Astrocyte (in vitro differentiated cells and primary cell): ENCODE measurements at places on chromosomes 7 and 10.
A peak's percentile ranks its signal among the peaks of the same experiment; 100 is the strongest.

DNA sequence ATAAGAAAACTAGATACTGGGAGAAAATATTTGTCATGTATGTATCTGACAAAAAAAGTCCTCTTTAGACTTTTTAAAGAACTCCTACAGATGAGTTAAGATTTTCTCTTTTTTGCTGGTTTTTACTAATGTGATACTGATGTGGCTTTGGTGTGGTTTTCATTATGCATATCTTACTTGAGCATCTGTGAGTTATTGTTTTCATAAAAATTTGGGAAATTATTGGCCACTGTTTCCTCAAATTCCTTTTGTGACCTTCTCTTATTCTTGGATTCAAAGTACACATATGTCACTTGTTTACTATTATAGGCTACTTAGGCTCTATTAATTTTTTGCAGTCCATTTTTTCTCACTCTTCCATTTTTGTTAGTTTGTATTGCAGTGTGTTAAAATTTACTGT, 89.0 kb downstream of the PPP1R9A start:
- no peak overlapping the region for H3K4me3 ChIP-seq
- H3K27me3 ChIP-seq, result no peaks in the 10 kb centered on the region
- H3K36me3 ChIP-seq, result no peaks in the 10 kb centered on the region
- no peak for DNase-seq
- H3K27ac ChIP-seq, result no peak overlapping the region

- no peak overlapping the region for H3K27ac ChIP-seq
- H3K4me3 ChIP-seq, result no peak overlapping the region
- no peaks in the 10 kb centered on the region for H3K36me3 ChIP-seq
- no peak for DNase-seq
- H3K4me1 ChIP-seq, result no peaks in the 10 kb centered on the region
These were observed 51.3 kb upstream of the LRGUK start for GRCh38 chr7:134075799-134076198.

DNA sequence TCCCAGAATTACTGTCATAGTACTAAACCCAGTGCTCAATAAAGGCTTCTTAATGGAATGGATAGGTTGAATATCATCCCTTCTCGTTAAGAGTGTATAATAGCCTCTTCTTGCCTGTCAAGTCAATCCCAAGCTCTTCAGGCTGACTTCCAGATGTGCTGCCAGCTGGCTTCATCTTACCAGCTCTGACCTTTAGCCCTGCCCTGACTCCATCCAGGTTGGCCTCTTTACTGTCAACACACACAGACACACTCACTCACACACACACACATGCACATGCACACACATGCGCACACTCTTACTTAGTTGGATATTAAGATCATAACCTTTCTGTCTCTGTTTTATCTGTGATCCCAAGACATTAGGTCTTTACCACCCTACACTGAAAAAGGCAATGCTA, 49.1 kb downstream of the ASB4 start:
- peaks cover 9% of the 10 kb centered on the region for H3K27me3 ChIP-seq
- no peak for DNase-seq
- no peaks in the 10 kb centered on the region for H3K36me3 ChIP-seq
- H3K4me1 ChIP-seq, result no peaks in the 10 kb centered on the region

DNA sequence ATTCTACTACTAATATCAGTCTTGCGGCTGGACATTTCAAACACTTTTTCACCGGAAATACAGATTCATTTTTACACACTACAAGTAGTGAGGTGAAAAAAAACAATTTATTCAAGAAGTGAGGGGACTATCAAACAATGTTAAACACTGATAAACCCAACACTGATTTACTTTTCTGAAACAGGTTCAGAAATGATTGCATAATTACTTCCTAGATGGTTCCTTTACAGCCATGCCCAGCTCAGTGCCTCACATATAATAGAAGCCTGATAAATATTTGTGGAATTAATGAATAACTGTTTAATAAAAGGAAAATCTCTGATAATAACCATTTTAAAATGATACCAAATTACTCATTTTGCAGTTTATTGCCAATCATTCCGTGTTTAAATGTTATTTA, 34.6 kb downstream of the FRA10AC1 start:
- no peak overlapping the region for H3K4me3 ChIP-seq
- no peak overlapping the region for H3K27ac ChIP-seq
- no peak for DNase-seq

DNA sequence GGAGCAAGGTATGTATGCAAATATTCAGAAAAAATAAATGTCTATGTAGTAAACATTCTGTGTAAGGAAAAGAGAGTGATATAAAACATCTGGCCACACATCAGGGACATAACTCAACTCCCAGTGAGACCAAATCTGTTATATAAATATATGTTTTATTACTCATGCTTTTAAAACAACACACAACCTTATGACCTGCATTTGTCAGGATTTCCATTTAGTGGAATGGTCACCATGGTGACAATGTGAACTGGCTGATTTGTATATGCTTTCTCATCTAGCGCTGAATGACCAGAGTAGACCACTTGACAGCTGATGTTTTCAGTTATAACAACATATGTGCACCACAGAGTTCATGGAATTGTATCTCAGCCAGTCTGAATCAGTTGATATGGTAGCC, 551.7 kb downstream of the HTR7 start:
- no peaks in the 10 kb centered on the region for H3K27me3 ChIP-seq
- peak overlapping the region; percentile 67 for H3K27ac ChIP-seq
- no peaks in the 10 kb centered on the region for H3K36me3 ChIP-seq
- DNase-seq, result peak; percentile 96

GRCh38 chr7:101687791-101688182, 58.7 kb upstream of the MYL10 start:
- no peaks in the 10 kb centered on the region for H3K36me3 ChIP-seq
- no peak overlapping the region for H3K27ac ChIP-seq
- no peaks in the 10 kb centered on the region for H3K4me1 ChIP-seq

- no peak overlapping the region for H3K4me3 ChIP-seq
- peak; percentile 84 for DNase-seq
- no peak overlapping the region for H3K27ac ChIP-seq
These were observed 30.7 kb upstream of the STOX1 start for GRCh38 chr10:68796605-68797004.

- H3K4me3 ChIP-seq, result no peak overlapping the region
- no peaks in the 10 kb centered on the region for H3K36me3 ChIP-seq
- H3K27ac ChIP-seq, result no peak overlapping the region
- H3K27me3 ChIP-seq, result no peaks in the 10 kb centered on the region
- no peak for DNase-seq
- H3K4me1 ChIP-seq, result peaks cover 4% of the 10 kb centered on the region
These were observed 2.5 kb upstream of the HNRNPF start for GRCh38 chr10:43411536-43411935.

GRCh38 chr7:24971333-24972165, 8.4 kb downstream of the OSBPL3 start:
- H3K36me3 ChIP-seq, result no peaks in the 10 kb centered on the region
- no peaks in the 10 kb centered on the region for H3K27me3 ChIP-seq
- peak; percentile 97 for DNase-seq
- peaks cover 41% of the 10 kb centered on the region for H3K4me1 ChIP-seq
- H3K4me3 ChIP-seq, result no peak overlapping the region

DNA sequence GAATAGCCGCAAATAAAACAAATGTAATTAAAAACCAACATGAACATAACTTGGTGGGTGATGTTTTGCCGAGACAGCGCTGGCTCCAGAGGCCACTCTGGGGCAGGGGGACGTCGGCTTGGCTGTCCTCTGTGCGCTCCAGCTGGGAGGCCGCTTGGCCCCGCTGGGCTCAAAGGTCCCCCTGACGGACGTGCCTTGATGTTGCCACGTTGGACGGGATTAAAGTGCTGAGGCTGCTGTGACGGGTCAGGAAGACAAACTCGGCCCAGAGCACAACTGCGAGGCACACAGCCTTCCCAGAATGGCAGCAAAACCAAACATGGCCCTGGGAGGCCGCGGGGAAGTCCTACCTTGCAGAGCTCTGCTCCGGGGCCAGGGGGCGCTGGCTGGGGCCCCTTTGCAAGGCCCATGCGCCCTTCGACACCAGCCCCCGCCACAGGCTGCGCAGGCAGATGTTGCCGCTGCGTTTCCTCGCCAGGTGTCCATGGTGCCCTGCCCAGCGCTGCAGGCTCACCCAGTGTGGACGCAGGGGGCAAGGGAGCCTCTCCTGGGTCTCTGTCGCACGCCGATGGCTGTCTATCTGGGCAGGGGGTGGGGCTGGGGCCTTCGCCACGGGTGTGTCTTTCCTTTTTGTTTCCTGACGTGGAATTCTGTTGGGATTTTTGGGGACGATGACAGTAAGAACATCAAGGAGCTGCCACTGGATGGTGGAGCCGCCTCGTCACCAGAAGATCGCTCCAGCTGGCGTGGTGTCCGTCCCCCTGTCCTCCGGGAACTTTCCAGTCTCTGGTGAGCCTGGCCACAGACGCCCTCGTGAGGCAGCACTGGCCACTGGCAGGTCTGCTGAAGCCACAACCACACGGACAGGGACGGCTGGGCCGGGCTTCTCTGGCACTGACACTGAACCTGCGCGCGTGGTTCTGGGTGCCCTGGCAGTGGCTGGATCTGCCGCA, 99.6 kb upstream of the DIP2C start:
- H3K4me1 ChIP-seq, result peaks cover 28% of the 10 kb centered on the region
- peak overlapping the region; percentile 74 for H3K27ac ChIP-seq
- DNase-seq, result peak; percentile 63
- H3K27me3 ChIP-seq, result no peaks in the 10 kb centered on the region

GRCh38 chr7:98203964-98204605, 7.2 kb upstream of the BHLHA15 start:
- H3K36me3 ChIP-seq, result no peaks in the 10 kb centered on the region
- H3K27me3 ChIP-seq, result no peaks in the 10 kb centered on the region
- H3K27ac ChIP-seq, result no peak overlapping the region

DNA sequence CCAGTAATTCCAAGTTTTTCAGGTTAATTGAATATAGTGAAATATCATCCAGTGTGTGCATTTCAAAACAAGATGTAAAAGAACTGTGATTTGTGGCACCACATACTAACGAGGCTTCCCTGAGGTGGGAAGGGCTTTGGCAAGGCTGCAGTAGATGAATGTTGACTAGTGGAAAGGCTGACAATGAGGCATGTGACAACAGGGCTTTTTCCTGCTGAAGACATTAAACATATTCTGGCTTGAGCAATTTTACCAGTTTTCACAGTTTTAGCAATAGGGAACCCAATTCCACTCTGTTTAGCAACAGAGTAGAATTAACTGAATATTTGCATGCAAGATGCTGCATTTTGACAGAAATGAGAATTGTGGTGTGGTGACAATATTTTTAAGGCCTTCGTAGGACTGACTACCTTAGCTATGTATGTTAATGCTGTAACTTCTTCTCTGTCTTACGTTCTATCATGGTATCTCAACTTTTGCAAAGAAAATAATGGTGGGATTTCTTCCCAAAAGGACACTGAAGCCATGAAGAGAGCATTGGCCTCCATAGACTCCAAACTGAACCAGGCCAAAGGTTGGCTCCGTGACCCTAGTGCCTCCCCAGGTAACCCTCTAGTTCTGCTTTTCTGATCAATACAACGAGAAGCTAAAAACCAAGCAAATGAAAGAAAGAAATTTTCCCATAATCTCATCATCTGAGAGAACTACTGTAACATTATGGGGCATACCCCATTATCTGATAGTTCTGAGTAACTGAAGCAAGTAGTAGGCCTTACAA, 68.5 kb downstream of the AP3M1 start:
- peaks cover 38% of the 10 kb centered on the region for H3K36me3 ChIP-seq
- H3K4me3 ChIP-seq, result no peak overlapping the region
- H3K4me1 ChIP-seq, result peaks cover 37% of the 10 kb centered on the region
- no peak overlapping the region for H3K27ac ChIP-seq
- DNase-seq, result no peak
- H3K27me3 ChIP-seq, result no peaks in the 10 kb centered on the region

DNA sequence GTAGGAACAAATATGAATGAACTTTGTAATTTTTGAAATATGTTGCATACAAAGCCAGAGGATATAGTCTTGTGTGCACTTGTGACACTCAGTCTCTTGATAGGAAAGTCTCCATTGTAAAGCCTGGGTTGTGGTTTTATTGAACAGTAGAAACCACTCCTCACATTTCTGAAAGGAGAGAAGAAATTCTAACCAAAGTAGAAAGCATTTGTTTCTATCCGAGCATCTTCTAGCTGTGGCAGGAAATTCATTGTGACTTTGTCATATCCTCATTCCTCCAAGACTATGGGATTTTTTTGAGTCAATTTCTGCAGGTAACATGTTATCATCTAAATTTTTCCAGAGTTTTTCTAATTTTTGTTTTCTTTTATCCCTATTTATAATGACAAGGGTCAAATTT, 55.5 kb upstream of the NCF1 start:
- H3K36me3 ChIP-seq, result peaks cover 64% of the 10 kb centered on the region
- peak; percentile 4 for DNase-seq
- peaks cover 6% of the 10 kb centered on the region for H3K4me1 ChIP-seq
- no peak overlapping the region for H3K4me3 ChIP-seq

DNA sequence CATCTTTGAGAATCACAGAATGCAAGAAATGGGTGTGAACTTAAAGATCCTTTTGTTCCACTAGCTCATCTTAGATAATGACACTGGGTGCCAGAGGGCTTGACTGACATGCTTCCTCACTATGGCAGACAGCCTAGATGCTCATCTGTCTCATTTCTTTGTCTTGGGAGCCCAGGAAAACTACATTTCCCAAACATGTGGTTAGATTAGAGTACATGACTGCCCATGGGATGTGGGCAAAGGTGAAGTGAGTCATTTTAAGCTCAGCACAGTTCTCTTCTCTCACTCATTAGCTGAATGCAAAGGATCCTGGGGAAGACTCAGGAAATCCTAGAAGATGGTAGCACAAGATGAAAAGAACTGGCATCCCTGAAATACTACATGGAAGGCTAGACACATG, 32.5 kb upstream of the TBX20 start:
- no peak overlapping the region for H3K4me3 ChIP-seq
- H3K27me3 ChIP-seq, result no peaks in the 10 kb centered on the region
- no peak overlapping the region for H3K27ac ChIP-seq
- no peaks in the 10 kb centered on the region for H3K36me3 ChIP-seq
- H3K4me1 ChIP-seq, result no peaks in the 10 kb centered on the region

- no peaks in the 10 kb centered on the region for H3K36me3 ChIP-seq
- H3K27me3 ChIP-seq, result no peaks in the 10 kb centered on the region
- DNase-seq, result peak; percentile 33
- H3K27ac ChIP-seq, result no peak overlapping the region
- H3K4me1 ChIP-seq, result peaks cover 13% of the 10 kb centered on the region
These were observed 524 bp upstream of the PRXL2A start for GRCh38 chr10:80407812-80408241.

- no peaks in the 10 kb centered on the region for H3K27me3 ChIP-seq
- peak; percentile 2 for DNase-seq
- no peak overlapping the region for H3K27ac ChIP-seq
- no peak overlapping the region for H3K4me3 ChIP-seq
- H3K36me3 ChIP-seq, result no peaks in the 10 kb centered on the region
These were observed 5.5 kb downstream of the VSTM4 start for GRCh38 chr10:49109669-49110340.
